ENCODE measurements at places on chromosomes 7 and 10.

DNA sequence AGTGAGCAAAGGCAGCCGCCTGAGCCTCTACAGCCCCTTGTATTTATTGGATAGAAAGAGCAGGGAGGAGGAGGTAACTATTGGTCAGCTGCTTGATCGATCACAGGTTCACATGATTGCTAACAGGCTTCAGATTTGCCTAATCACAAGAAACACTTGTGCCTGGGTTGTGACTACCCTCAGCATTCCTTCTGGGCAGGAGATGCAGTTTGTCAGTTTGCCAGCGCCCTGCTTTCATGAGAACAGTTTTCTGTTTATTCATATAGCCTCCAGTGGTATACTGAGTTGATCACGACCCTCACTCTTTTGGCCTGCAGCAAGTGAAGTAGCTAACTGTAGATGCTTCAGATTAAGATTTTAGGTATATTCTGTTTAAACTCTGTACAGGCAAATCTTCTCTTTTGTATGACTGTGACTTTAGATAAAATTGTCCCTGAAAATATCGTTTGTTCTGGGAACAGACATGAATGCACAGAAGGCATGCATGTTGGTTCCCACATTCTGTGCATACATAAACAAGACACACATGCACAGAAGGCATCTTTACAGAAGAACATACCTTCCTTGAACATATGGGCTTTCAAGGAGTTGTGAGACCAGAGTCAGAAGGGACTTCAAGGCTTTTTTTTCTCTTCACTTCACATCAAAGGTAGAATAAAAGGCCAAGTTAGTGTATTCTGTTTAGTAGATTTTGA is 422.4 kb upstream of the STEAP1 start:
- DNase-seq, result no peak

- DNase-seq, result peak; percentile 70
Measured at GRCh38 chr7:151448261-151449252, 8.6 kb upstream of the CRYGN start.

GRCh38 chr7:131109011-131109758 is 218.5 kb upstream of the MKLN1 start:
- no peak for DNase-seq

DNA sequence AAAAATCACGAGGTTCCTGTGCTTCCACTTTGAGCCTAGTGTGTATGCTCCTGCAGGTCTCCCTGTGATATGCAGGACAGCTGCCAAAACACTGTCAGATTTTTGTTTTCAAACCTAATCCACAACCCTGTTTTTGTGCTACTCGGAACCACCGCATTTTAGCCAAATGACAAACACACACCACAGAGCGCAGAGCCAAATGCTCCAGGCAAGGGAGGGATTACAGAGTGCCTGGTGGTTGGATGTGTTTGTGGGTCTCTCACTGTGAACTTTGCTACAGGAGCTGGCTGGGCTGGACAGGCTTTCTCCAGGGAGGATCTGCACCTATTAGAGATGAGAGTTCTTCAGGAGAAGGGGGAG is 5.7 kb upstream of the RBM28 start:
- DNase-seq, result no peak

DNA sequence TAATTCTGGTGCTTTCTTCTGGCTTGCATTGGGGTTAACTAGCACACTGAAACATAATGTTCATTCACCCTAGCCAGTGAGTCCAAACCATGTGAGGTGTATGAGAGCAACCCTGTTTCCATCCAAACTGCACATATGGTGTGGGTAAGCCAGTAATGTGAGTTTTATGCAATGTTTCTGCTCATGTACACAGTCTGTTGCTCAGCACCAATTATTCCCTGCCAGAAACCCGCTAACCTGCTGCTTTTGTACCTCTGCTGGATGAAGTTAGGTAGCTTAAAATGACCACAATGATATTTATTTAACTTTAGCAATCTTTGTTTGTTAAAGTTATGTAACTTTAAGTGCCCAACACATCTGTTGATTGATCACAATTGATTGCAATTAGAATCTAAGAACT is 93.7 kb upstream of the RPA3 start:
- DNase-seq, result no peak

DNA sequence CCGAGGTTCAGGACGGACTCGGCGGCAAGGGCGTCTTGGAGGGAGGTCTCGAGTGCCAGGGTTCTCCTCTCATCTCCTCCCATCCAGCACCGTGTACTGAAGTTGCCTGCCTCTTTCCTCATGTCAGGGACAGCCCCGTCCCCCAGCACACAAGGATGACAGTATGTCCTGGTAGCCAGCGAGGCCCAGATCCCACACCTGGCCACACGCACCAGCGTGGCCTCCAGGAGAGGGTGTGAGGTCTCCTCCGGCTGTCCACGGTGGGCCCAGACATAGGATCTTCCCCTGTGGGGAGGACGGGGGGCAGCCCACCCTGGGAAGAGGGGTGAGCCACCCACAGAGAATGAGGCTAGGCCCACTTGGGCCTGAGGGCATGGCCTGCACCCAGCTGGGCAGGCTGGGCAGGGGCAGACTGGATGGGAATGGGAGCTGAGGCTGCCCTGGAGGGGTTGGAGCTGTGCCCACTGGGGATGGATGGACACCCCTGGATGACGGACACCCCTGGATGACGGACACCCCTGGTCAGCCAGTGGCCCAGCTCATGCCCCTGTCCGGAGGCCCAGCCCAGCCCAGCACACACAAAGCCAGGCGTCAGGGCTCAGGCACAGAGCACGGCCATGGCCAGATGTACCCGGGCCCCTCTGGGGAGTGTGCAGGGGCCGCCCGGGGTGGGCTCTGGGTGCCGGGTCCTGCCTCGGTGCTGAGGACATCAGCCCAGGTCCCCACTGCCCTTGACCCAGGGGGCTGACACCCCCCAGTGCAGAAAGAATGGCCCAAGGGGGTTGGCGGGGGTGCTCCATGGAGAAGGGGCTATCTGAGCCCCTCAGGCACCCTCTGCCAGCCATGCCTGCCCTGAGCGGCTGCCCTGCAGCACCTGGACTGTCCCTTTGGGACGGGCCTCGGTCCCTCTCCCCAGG is 30.9 kb upstream of the CFAP46 start:
- DNase-seq, result no peak

- no peak for DNase-seq
Measured at GRCh38 chr10:1141701-1142100, 85.5 kb downstream of the WDR37 start.

- no peak for DNase-seq
Measured at GRCh38 chr7:99191869-99192596, 15.9 kb downstream of the KPNA7 start.

DNA sequence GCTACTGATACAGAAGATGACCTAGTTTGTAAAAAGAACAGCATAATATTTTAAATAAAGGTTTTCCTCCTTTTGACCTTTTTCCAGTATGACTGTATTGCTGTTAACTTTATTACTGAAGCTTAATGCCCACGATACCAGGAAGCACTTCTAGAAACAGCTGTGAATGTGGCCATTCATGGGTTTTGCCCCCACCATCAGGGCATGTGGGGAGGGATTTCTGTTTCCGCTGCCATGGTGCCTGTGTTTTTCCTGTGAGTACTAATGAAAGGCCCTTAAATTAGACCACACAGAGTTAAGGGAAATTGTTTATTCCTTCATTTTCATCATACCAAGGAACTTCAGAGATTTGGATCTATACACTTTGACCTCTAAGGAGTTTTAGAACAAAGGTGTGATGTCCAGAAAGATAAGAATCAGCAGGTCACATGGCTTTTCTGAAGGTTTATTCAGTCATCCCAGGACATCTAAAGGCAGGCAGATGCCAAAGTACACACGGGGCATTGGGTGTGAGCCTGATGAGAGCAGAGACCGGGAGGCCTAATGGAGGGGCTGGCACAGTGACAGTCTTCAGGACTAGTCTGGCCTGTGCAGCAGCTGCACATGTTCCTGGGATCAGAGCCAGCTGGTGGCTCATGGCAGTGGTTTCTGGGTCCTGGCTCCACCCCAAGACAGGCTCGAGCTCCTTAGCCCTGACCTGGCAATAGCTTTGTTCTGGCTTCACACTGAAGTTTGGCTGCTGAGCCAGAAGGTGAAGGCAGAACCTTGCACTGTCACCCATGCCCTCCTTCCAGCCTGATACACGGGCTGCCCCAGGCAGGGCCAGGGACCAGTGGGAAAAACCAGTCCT is 190.9 kb downstream of the REEP3 start:
- no peak for DNase-seq

DNA sequence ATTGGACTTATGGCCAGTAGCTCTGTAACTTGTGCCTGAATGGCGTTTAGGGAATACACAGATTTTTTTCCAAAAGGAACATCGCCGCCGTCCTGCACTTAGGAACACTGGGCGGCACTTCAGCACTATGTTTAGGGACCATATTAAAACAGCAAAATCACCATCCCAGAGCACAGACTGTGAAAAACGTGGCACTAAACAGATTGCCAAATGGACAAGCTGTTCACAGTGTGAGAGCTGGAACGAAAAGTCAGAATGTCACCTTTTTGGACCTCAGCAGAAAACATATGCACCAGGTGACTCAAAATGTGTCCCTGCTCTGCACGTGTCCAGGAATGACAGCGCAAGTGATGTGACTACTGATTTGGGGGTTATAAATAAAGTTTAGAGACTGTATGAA is 87.9 kb downstream of the ODAD2 start:
- DNase-seq, result no peak

GRCh38 chr7:1058821-1059199 is 14.5 kb downstream of the GPR146 start:
- DNase-seq, result no peak

GRCh38 chr7:159067576-159068487 is 76.8 kb downstream of the VIPR2 start:
- DNase-seq, result no peak

DNA sequence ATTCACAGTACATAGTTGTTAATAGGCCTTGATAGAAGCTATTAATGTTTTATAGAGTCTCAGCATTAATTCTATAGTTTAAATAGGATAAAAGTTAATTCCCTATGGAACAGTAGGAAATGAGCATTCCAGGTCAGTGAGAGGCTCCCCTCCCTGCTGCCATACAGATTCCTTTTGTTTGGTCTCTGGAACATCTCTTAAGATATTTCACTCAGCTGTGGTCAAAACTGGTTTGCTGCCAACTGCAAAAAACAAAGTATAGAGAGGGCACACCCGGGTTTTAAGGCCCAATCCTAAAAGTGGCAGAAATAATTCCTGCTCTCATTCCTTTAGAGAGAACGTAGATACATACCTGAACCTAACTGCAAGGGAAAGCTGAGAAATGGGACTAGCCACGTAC is 51.3 kb downstream of the MDFIC start:
- DNase-seq, result no peak

DNA sequence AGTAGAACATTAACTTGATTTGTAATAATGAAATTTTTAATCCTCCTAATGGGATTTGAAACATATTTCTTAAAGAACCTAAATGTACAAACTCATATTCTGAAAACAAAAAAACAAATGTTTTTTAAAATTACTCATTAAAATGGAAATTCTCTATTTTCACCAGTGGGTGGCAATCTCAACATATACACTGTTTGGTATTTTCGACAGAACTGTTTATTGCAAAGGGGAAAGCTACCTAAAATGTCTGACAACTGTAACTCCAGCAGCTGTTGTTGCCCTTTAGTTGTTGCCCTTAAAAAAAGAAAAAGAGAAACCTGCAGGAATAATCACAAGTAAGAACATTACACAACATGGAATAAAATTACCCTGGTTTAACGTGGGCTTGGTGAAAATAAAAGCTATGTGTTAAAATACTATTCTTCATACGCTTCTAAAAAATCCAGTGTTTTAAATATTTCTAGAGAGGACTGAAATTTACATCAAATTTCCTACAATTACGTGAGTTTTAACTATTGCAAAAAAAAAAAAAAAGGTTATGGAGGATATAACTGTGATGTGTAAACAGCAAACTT is 54.5 kb downstream of the COL1A2 start:
- no peak for DNase-seq

GRCh38 chr10:125097409-125098070 is 62.8 kb downstream of the CTBP2 start:
- no peak for DNase-seq

- DNase-seq, result no peak
Measured at GRCh38 chr7:151712810-151713125, 164.1 kb downstream of the PRKAG2 start.

Data from stimulated activated CD4-positive, alpha-beta T cell treated with anti-CD3 and anti-CD28 coated beads, Interleukin-1b, Interleukin-23, amount 100 ng/mL, for 1 hour (primary cell).